ENCODE measurements at places on chromosomes 2 and 18. TPM values are rescaled to one million over a fixed set of nuclear protein-coding genes. Genes with fewer than 3 reads are reported as not detected.

GRCh38 chr2:60295636-60295962 lies 257.9 kb downstream of the BCL11A start:
- no peaks in the 10 kb centered on the region for H3K27me3 ChIP-seq
- no peaks in the 10 kb centered on the region for H3K36me3 ChIP-seq
- H3K4me1 ChIP-seq: no peaks in the 10 kb centered on the region
- H3K27ac ChIP-seq: no peak overlapping the region

- H3K27me3 ChIP-seq: no peaks in the 10 kb centered on the region
- H3K27ac ChIP-seq: no peak overlapping the region
- no peak for DNase-seq
- no peaks in the 10 kb centered on the region for H3K36me3 ChIP-seq
These were observed 239.0 kb upstream of the SIX2 start for GRCh38 chr2:45248214-45248613.

GRCh38 chr2:219205165-219205538 lies 1.4 kb upstream of the ZFAND2B start:
- no peaks in the 10 kb centered on the region for H3K27me3 ChIP-seq
- H3K36me3 ChIP-seq: peaks cover 9% of the 10 kb centered on the region
- H3K4me1 ChIP-seq: peaks cover 16% of the 10 kb centered on the region
- H3K4me3 ChIP-seq: no peak overlapping the region
- H3K27ac ChIP-seq: no peak overlapping the region

CGREF1 gene
- total RNA-seq: not detected

RRM2 gene
- total RNA-seq: 24.8 TPM
